Stimulated activated CD8-positive, alpha-beta memory T cell treated with anti-CD3 and anti-CD28 coated beads, Interleukin-15, amount 100 ng/mL, for 24 hours (primary cell): ENCODE measurements at places on chromosomes 5 and 9.

GRCh38 chr5:180313677-180314505 lies 22.0 kb upstream of the MAPK9 start:
- peak; percentile 29 for DNase-seq

DNA sequence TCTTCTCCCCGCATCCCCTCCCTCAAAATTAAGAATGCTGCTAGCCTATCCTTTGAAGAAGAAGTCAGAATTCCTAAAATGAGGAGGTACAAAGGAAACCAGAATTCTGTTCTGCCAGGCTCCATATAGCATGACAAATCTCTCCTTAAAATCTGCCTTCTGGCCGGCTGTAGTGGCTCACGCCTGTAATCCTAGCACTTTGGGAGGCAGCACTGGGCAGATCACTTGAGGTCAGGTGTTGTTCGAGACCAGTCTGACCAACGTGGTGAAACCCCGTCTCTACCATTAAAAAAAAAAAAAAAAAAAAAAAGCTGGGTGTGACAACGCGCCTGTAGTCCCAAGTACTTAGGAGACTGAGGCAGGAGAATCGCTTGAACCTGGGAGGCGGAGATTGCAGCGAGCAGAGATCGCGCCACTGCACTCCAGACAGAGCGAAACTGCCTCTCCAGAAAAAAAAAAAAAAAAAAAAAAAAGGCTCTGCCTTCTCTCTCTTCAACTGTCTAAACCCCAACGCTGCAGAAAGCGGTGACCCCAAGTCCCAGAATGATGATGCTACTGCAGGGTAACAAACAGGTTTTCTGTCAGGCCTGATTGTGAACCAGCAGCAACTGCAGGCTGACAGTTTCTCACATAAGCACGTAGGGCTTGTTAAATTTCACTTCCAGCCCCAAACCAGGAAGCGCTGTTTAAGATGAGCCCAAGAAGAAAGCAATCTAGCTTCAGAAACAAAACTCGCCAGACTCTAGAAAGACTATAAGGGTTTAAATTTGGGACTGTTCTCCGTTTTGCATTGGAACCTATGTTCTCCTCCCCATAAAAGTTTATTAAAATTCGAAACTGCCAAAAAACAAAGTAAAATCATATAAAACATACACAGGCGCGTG lies 963 bp upstream of the CAST start:
- no peak for DNase-seq

- no peak for DNase-seq
Observed at GRCh38 chr5:57915536-57915935, 432.9 kb upstream of the ACTBL2 start.

DNA sequence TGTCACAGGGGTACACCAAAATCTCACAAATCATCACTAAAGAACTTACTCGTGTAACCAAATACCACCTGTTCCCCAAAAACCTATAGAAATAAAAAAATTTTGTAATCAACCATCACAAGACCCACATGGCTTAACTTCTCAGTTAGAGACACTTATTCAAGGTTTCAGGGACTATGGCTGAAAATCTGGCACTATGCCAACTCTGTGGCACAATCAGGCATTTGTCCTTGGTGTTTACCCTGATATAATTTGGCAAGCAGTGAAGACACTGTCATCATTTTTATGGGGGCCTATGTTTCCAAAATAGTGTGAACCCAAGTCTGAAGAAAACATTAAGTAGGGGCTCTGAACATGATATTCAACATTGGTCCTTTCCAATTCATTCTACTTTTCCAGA lies 59.0 kb downstream of the ZNF622 start:
- DNase-seq, result no peak

- DNase-seq, result no peak
Observed at GRCh38 chr9:575139-575538, 266.4 kb upstream of the DMRT1 start.

- no peak for DNase-seq
Observed at GRCh38 chr5:150523472-150524350, 15.8 kb downstream of the NDST1 start.

GRCh38 chr5:124536333-124536732 lies 210.1 kb downstream of the ZNF608 start:
- no peak for DNase-seq

GRCh38 chr5:132746954-132747615 lies at the start of gene CCNI2:
Gene CCNI2, plus strand, starts transcription at chr5:132747426. Its CDS starts 70 bp downstream, at chr5:132747496.
- DNase-seq, result peak; percentile 21

DNA sequence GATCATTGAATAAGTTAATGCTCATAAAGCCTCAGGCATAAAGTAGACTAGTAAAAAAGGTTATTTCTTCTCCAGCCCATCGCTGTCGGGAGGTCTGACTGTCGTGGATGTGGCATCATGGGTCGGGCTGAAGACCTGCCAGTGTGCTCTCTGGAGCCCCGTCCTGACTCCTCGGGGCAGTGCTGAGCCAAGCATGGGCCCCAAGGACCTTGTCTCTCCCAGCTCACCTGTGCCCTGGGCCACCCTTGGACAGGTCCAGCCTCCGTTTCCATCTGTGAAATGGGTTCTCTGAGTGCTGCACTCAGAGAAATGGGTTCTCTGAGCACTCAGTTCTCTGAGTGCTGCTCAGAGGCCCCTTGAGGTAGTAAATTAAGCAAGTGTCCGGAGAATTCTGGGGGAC lies 269.0 kb downstream of the GADD45G start:
- no peak for DNase-seq
